Stomach (tissue), 19 donors: ENCODE measurements at places on chromosomes 13 and 19. TPM values are rescaled to one million over a fixed set of nuclear protein-coding genes. Genes with fewer than 3 reads are reported as not detected.
A peak's percentile ranks its signal among the peaks of the same experiment; 100 is the strongest.

DNA sequence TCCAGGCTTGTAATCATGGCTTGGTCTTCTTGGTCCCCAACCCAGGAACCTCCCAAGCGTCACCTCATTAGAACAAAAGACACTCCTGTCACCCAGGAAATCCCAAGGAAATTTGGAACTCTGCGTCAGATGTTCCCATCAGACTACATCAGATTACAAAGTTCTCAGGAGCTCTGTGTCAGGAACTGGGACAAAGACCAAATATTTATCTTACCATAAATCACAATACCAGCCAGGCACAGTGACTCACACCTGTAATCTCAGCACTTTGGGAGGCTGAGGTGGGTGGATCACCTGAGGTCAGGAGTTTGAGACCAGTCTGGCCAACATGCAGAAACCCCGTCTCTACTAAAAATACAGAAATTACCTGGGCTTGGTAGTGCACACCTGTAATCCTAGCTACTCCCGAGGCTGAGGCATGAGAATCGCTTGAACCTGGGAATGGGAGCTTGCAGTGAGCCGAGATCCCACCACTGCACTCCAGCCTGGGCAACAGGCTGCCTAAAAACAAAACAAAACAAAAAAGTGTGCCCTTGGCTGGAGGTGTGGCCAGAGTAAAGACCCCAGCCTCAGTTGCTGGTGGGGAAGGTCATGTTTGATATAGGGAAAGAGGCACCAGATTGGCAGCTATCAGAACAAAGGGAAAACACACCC is 16.7 kb upstream of the CCDC124 start:
- peak overlapping the region; percentile 64 for H3K27ac ChIP-seq
- H3K36me3 ChIP-seq, result no peaks in the 10 kb centered on the region
- H3K4me3 ChIP-seq, result no peak overlapping the region
- no peaks in the 10 kb centered on the region for H3K27me3 ChIP-seq
- peaks cover 4% of the 10 kb centered on the region for H3K4me1 ChIP-seq
- peak; percentile 57 for DNase-seq

DNA sequence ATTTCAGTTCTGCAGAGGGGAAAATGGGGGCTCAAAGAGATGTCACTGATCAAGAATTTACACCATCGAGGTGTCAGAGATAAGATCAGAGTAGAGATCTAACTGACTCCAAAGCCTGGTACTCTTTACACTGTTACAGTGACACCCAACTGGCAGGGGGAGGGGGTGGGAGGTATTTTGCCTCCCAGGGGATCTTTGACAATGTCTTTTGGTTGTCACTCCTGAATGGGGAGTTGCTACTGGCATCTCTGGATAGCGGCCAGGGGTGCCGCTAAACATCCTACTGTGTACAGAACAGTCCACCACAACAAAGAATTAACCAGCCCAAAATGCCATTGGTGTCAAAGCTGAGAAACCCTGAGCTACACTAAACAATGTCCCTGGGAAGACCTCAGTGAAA is 3.1 kb downstream of the FPR3 start:
- DNase-seq, result no peak
- no peaks in the 10 kb centered on the region for H3K36me3 ChIP-seq
- H3K4me3 ChIP-seq, result no peak overlapping the region
- peaks cover 3% of the 10 kb centered on the region for H3K27me3 ChIP-seq

PPP1R13L gene
- 44.9 TPM for total RNA-seq

GRCh38 chr13:66659701-66660467 is 570.3 kb downstream of the PCDH9 start:
- H3K36me3 ChIP-seq, result no peaks in the 10 kb centered on the region
- H3K27ac ChIP-seq, result no peak overlapping the region
- no peaks in the 10 kb centered on the region for H3K4me1 ChIP-seq

- H3K36me3 ChIP-seq, result no peaks in the 10 kb centered on the region
- H3K4me1 ChIP-seq, result no peaks in the 10 kb centered on the region
- no peak overlapping the region for H3K4me3 ChIP-seq
These were observed 32.9 kb downstream of the PSG1 start for GRCh38 chr19:42846597-42846996.

NLRP4 gene
- total RNA-seq, result not detected

DNA sequence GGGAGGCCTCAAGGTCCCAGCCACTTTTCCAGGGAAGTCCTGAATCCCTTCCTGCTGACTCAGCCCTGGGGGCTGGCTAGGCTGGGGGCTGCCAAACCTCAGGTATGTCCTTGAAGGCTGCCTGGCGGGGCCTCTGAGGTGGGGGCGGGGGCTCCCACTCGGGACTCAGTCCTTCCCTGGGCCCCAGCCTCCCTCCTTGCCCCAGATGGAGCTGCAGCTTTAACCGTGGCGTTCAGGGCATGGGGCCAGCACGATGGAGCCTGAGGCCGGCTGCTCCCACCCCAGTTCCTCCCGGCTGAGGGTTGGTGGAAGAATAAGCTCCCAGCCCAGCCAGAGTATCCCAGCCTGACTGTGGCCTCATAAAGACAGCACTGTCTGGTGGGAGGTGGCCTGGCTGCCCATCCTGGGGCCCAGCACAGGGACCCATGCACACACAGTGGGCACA is 12.4 kb downstream of the CILP2 start:
- no peaks in the 10 kb centered on the region for H3K36me3 ChIP-seq
- no peak overlapping the region for H3K4me3 ChIP-seq
- no peak overlapping the region for H3K27ac ChIP-seq

CCDC61 gene
- 14.5 TPM for total RNA-seq

MCEMP1 gene
- 0.37 TPM for total RNA-seq

GRCh38 chr13:85137516-85137915 is 661.7 kb downstream of the SLITRK6 start:
- H3K4me3 ChIP-seq, result no peak overlapping the region
- no peak for DNase-seq
- H3K27ac ChIP-seq, result no peak overlapping the region
- no peaks in the 10 kb centered on the region for H3K36me3 ChIP-seq

TMEM143 gene
- 14.6 TPM for total RNA-seq

GRCh38 chr19:38733493-38734175 is 10.6 kb downstream of the CAPN12 start:
- peaks cover 83% of the 10 kb centered on the region for H3K4me1 ChIP-seq
- H3K27me3 ChIP-seq, result no peaks in the 10 kb centered on the region
- H3K4me3 ChIP-seq, result peak overlapping the region; percentile 44

WDR18 gene
- 410 TPM for total RNA-seq

- H3K4me3 ChIP-seq, result no peak overlapping the region
- DNase-seq, result no peak
- H3K27me3 ChIP-seq, result no peaks in the 10 kb centered on the region
- no peaks in the 10 kb centered on the region for H3K36me3 ChIP-seq
- no peaks in the 10 kb centered on the region for H3K4me1 ChIP-seq
These were observed 151.6 kb downstream of the ZIC5 start for GRCh38 chr13:99819967-99820366.

LYL1 gene
- not detected for total RNA-seq

GRCh38 chr13:70469077-70469476 is 360.8 kb upstream of the KLHL1 start:
- H3K27me3 ChIP-seq, result no peaks in the 10 kb centered on the region
- no peak overlapping the region for H3K27ac ChIP-seq
- DNase-seq, result no peak
- no peaks in the 10 kb centered on the region for H3K36me3 ChIP-seq
- no peak overlapping the region for H3K4me3 ChIP-seq
- no peaks in the 10 kb centered on the region for H3K4me1 ChIP-seq

GRCh38 chr13:20400774-20401173 is 124.9 kb downstream of the CRYL1 start:
- no peaks in the 10 kb centered on the region for H3K4me1 ChIP-seq
- DNase-seq, result peak; percentile 3
- H3K27me3 ChIP-seq, result no peaks in the 10 kb centered on the region

DNA sequence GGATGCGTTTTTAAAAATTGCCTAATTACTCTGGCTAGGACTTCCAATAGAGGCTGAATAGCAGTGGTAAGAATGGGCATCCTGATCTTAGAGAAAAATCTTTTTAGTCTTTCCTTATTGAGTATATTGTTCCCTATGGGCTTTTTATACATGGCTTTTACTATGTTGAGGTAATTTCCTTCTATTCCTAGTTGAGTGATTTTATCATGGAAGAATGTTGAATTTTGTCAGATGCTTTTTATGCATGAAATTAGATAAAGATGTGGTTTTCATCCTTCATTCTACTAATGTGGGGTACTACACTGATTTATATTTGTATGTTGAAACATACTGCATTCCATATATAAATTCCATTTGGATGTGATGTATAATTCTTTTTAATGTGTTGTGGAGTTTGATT is 2673.8 kb downstream of the PCDH9 start:
- no peak overlapping the region for H3K27ac ChIP-seq
- no peak for DNase-seq
- no peaks in the 10 kb centered on the region for H3K36me3 ChIP-seq
- no peaks in the 10 kb centered on the region for H3K4me1 ChIP-seq

DNA sequence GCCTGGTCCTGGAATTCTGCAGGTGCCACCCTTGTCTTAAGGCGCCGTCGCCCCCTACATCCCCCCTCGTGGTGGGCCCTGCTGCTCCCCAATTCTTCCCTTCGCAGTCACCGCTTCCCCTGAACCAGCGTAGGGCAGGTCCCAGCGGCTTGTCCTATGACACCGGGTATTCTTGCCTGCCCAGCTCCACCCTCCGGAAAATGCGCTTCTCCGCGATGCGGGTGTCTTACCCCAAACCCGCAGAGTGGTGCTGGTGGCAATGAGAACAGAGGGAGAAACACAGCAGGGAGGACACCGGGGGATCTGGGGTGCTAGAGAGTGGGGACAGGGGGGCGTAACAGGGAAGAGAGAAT is 9.0 kb downstream of the ZNF808 start:
- peak overlapping the region; percentile 54 for H3K4me3 ChIP-seq
- peaks cover 25% of the 10 kb centered on the region for H3K4me1 ChIP-seq
- peak overlapping the region; percentile 80 for H3K27ac ChIP-seq
- peaks cover 24% of the 10 kb centered on the region for H3K36me3 ChIP-seq
- H3K27me3 ChIP-seq, result no peaks in the 10 kb centered on the region
- DNase-seq, result no peak

DNA sequence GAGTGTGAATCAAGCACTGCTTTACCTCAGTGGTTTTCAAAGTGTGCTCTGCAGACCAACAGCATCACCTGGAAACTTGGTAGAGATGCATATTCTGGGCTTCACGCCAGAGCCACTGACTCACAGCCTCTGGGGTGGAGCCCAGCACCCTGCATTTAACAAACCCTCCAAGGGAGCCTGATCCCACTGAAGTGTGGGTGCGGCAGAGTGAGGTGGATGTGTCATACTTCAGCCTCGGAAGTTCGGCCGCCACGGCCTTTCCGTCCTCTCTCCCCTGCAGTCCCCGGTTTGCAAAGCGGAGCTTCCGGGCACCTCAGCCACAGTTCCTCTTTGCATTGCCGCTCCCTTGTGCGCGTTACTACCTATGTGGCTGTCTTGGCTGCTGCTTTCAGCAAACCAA is 33.3 kb upstream of the MICU2 start:
- H3K4me1 ChIP-seq, result no peaks in the 10 kb centered on the region
- no peak overlapping the region for H3K4me3 ChIP-seq
- H3K36me3 ChIP-seq, result no peaks in the 10 kb centered on the region
- H3K27me3 ChIP-seq, result peaks cover 19% of the 10 kb centered on the region
- peak; percentile 88 for DNase-seq

DNA sequence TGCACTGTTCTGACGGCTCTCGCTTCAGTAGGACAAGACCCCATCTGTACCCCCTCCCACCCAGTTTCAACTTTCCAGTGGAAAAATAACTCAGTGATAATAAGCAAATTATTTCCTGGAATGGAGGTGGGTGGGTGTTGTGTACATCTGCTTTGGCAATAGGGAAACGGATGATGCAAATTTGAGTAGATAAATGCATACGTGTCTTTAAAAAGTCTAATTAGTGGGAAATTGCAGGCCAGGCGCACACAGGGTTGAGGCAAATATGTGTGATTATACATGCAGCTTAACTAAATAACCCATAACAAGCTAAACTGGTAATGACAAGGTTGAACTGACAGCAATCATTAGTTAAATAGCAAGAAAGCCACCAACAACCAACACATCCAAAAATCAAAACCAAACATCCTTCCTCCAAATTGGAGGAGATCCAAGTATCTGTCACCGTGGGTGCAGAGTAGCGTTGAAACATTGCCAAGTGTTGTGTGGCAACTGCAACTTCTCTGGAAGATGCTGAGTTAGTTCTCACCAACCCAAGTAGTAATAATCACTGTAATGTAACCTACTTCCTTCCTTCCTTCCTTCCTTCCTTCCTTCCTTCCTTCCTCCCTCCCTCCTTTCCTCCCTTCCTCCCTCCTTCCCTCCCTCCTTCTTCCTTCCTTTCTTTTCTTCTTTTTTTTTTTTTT is 54.6 kb downstream of the TRPM4 start:
- H3K27me3 ChIP-seq, result no peaks in the 10 kb centered on the region
- H3K4me3 ChIP-seq, result no peak overlapping the region
- no peak for DNase-seq
- no peak overlapping the region for H3K27ac ChIP-seq
- H3K4me1 ChIP-seq, result peaks cover 24% of the 10 kb centered on the region
- H3K36me3 ChIP-seq, result peaks cover 8% of the 10 kb centered on the region
